ENCODE measurements at places on chromosomes 7 and 10. TPM values are rescaled to one million over a fixed set of nuclear protein-coding genes. Genes with fewer than 3 reads are reported as not detected.

The CDH23 gene
- total RNA-seq = 2.0 TPM

DNA sequence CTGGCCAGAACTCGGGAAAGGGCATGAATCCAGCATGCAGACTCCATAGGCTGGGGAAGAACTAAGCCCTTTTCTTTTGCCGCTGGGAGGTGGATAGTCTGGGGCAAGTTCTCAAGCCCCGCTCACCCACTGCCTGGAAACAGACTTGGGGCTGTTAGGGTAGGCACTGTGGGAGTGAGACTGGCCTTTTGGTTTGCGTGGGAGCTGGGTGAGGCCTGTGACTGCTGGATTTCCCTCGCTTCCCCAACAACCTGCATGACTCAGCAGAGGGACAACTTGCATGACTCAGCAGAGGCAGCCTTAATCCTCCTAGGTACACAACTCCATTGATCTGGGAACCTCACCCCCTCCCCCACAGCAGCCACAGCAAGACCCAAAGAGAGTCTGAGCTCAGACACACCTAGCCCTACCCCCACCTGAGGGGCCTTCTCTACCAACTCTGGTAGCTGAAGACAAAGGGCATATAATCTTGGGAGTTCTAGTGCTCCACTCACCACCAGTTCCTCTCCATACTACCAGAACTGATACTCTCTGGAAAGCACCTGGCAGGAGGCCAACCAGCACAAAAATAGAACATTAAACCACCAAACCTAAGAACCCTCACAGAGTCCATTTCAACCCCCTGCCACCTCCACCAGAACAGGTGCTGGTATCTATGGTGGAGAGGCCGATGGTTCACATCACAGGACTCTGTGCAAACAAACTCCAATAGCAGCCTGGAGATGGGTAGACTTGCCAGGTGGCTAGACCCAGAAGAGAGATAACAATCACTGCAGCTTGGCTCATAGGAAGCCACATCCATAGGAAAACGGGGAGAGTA, 81.4 kb upstream of the LAMB4 start:
- H3K27me3 ChIP-seq = no peaks in the 10 kb centered on the region
- no peak for DNase-seq
- H3K4me1 ChIP-seq = no peaks in the 10 kb centered on the region

- peaks cover 5% of the 10 kb centered on the region for H3K4me1 ChIP-seq
- no peak overlapping the region for H3K27ac ChIP-seq
- DNase-seq = no peak
- H3K4me3 ChIP-seq = no peak overlapping the region
- H3K27me3 ChIP-seq = peaks cover 4% of the 10 kb centered on the region
Observed at GRCh38 chr7:26145238-26145637, 6.8 kb upstream of the NFE2L3 start.

DNA sequence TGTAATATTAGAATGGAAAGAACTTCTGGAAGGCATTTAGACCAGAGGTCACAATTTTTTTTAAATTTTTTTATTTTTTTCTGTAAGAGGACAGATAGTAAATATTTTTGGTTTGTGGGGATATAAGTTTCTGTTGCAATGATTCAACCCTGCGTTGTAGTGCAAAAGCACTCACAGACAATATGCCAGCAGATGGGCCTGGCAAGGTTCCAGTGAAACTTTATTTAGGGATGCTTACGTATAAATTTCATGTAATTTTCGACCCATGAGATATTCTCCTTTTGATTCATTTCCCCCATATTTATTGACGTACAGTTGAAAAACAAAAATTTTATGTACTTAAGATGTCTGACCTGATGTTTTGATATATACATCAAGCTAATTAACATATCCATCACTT, 72.8 kb upstream of the NMT2 start:
- no peak overlapping the region for H3K27ac ChIP-seq
- DNase-seq = no peak
- H3K4me3 ChIP-seq = no peak overlapping the region
- no peaks in the 10 kb centered on the region for H3K36me3 ChIP-seq
